ENCODE measurements at places on chromosomes 7 and 10. TPM values are rescaled to one million over a fixed set of nuclear protein-coding genes. Genes with fewer than 3 reads are reported as not detected.

Gene CALHM1
- not detected for total RNA-seq

Gene PDZD7
- 1.1 TPM for total RNA-seq

Gene ACTR3C
- total RNA-seq = 1.6 TPM

Gene CEP55
- total RNA-seq = 3.8 TPM

Gene KCND2
- total RNA-seq = 4.0 TPM

Gene CRPPA
- 1.8 TPM for total RNA-seq

Gene HGF
- total RNA-seq = 462 TPM

Gene LIPK
- not detected for total RNA-seq

Gene IKZF1
- not detected for total RNA-seq

Gene ADAMTS14
- 5.5 TPM for total RNA-seq

Gene IGFBP3
- total RNA-seq = 98.1 TPM

Gene SPAM1
- total RNA-seq = not detected

Gene SCIN
- 0.43 TPM for total RNA-seq

Gene CTAGE15
- 0.14 TPM for total RNA-seq

Gene PODXL
- total RNA-seq = 0.83 TPM

Gene PARD3
- total RNA-seq = 50.8 TPM

Gene GRM8
- 0.14 TPM for total RNA-seq

Gene ING3
- total RNA-seq = 11.7 TPM

Gene SLC29A4
- total RNA-seq = 3.8 TPM

Gene MICALL2
- 12.5 TPM for total RNA-seq

Gene SPDYE2
- not detected for total RNA-seq

Gene STK31
- total RNA-seq = not detected

Gene CUBN
- total RNA-seq = 0.85 TPM

Gene ANKRD2
- 1.2 TPM for total RNA-seq

Gene DMBT1
- total RNA-seq = under 0.01 TPM

Gene MBL2
- not detected for total RNA-seq

Gene HOXA3
- total RNA-seq = 1.8 TPM

Gene NXPH1
- total RNA-seq = not detected

Gene CCDC71L
- 206 TPM for total RNA-seq
